Pulmonary artery endothelial cell (primary cell): ENCODE measurements at places on chromosomes 12 and 14. TPM values are rescaled to one million over a fixed set of nuclear protein-coding genes. Genes with fewer than 3 reads are reported as not detected.

Gene P2RX2
- total RNA-seq, result not detected in 2 replicates

Gene CMA1
- total RNA-seq, result not detected in 2 replicates

Gene STYK1
- total RNA-seq, result 21.8 and 25.5 TPM in 2 replicates

Gene TAS2R19
- 3.9 and 4.1 TPM in 2 replicates for total RNA-seq

DNA sequence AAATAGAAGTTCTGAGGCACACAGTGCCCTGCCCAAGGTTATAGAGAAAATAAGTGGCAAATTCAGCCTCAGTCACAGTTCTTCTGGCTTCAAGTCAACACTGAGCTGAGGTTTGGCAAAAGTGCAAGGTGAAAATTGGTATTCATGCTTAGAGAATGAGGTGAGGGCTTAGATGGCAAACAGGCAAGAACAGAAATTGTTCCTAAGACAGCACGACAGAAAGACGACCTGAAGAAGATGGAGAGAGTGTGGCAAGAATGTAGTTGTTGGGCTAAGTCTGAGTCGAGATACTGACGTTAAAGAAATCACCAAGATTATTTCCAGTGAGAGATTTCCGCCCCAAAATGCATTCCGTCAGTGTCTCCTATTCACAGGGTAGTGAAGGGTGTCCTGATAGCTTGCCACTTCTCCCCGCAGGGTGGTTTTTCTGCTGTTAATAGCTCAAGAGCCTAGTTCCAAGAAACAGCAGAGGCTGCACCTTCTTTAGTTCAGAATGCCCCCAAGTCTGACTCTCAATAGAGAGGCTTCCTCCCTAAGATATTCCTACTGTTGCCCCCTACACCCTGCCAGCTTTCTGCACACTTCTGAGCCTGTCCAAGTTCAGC, 260.8 kb upstream of the AMIGO2 start:
- no peak for DNase-seq

DNA sequence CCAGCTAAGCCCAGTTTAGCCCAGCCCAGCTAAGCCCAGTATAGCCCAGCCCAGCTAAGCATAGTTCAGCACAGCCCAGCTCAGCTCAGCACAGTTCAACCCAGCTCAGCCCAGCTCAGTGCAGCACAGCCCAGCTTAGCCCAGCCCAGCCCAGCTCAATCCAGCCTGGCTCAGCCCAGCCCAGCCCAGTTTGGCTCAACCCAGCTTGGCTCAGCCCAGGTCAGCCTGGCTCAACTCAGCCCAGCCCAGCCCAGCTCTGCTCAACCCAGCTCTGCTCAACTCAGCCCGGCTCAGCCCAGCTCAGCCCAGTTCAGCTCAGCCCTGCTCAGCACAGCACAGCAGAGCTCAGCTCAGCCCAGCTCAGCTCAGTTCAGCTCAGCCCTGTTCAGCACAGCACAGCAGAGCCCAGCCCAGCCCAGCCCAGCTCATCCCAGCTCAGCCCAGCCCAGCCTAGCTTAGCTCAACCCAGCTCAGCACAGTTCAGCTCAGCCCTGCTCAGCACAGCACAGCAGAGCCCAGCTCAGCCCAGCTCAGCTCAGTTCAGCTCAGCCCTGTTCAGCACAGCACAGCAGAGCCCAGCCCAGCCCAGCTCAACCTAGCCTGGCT, 330.9 kb downstream of the TMEM121 start:
- DNase-seq, result no peak

- DNase-seq, result no peak
Observed at GRCh38 chr14:23528555-23528954, 23.0 kb downstream of the ZFHX2 start.

DNA sequence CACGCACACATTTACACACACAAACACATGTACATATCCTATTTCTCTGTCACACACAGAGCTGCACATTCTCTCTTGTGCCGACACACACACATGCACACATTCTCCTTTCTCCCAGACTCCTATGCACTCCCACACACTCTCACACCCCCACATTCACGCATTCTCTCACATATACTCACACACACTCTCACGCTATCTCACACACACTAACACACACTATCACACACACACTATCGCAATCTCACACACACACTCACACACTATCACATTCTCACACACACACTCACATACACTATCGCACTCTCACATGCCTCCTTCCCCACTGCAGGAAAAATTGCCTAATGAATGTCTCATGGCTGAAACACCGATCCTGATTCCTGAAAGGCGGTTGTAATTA, 450.7 kb downstream of the AACS start:
- DNase-seq, result no peak

DNA sequence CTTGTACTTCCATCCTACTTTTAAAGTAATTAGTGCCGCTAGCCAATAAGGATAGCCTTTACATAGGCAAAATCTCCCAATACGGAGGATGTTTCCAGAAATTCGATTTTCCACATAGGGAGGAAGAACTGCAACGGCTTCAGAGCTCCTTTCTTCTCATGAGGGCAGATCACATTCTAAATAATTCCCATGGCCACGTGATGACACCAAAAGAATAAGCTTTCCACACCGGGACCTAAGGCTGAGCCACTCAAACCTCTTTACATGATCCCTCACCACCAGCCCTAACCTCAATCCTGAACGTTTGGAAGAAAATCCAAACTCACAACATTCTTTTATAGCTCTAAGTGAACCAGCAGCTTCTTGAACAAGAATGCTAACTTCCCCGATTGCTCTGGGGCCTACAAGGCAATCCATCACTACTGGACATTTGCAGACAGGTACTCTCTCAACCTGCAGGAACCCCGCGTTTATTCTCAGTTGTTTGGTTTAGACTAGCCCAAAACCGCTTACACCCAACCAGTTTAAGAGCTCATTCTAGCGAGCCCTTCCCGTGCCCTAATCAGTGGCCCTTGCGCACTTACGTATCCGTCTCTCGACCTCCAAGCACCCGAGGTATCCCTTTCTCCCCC, 884 bp downstream of the CAPRIN2 start:
- DNase-seq, result no peak

DNA sequence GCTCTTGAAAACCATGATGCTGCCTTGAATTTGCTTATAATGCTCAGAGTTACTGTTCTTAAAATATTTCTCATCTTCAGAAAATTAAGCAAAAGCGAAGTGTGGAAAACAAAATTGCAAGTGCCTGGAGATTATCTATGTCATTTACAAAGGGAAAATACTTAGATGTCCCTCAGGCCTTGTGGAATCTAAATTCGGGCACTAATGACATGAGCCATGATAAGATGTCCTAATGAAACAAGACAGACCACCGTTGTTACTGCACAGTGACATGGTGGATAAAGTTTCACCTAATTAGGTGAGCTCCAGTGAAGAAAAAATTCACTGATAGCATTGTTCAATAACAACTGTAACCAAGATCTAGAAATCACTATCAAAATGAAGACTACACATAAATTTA, 30.4 kb downstream of the PPP1R13B start:
- no peak for DNase-seq

DNA sequence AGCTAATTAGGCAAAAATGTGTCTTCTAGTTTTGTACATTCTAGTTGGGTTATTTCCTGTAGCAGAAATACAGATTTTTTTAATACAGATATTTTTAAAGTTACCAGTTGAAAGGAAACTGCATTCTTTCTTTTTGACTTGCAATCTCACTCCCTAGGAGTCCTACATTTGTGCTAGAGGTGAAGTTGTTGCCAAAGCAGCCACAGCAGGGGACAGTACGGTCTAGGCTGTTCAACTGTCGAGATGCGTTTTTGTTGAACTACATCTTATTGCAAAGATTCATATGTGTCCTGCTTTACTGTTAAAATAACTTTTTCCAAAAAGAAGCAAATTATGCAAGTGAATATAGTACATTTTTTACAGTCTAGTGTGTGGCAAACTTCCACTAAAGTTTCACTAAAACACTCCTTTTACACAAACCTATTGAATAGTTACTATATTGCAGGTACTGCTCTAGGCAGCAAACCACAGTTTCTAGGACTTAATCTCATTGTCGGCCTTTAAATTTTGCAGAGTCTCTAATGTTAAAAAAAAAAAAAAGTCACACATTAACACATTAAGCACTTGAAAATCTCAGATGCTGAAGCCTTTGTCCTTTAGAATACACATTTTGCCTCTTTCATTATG, 30.2 kb upstream of the SRGAP1 start:
- DNase-seq, result no peak

DNA sequence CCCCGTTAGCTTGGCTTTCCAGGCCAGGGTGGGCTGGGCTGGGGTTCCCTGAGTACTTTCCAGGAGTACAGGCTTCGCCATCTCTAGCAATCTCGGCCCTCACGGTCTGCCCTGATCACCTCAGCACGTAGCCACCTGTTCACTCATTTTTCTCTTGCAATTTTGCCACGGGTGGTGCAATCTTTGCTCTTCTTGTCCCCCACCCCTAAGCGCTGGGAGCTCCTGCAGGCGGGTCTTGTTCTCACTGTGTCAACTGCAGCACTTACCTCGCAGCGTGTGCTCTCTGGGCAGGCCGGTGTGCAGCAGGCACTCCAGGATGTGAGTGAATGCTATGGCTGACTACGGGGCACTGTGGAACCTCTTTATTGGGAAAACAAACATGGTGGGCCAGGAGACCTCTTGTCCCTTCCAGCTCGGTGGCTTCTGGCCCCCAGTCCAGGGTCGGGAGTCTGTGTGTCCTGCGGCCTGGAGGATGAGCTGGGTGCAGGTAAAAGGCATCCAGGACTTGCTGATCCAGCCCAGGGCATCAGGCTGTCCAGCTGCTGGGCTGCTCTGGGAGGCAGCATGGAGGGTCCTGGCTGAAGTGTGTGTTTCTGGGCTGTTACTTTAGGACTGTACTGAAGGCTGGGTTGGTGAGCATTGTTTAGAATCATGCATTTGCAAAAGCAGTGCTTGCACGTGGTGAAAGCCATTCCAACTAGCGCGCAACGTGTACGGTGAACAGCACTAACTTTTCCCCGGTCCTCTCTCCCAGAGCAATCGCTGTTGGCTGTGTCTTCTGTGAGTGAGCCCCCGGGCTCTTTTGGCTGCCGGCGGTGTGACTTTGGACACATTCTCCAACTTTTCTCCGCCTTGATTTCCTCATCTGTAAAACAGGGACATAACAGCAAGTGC, 1.5 kb upstream of the ULK1 start:
- no peak for DNase-seq

- DNase-seq, result no peak
Observed at GRCh38 chr12:49541911-49542505, 3.2 kb downstream of the KCNH3 start.

- DNase-seq, result no peak
Observed at GRCh38 chr12:49825971-49826421, 2.2 kb downstream of the NCKAP5L start.

- no peak for DNase-seq
Observed at GRCh38 chr12:49260571-49261363, 4.1 kb upstream of the TUBA1C start.

DNA sequence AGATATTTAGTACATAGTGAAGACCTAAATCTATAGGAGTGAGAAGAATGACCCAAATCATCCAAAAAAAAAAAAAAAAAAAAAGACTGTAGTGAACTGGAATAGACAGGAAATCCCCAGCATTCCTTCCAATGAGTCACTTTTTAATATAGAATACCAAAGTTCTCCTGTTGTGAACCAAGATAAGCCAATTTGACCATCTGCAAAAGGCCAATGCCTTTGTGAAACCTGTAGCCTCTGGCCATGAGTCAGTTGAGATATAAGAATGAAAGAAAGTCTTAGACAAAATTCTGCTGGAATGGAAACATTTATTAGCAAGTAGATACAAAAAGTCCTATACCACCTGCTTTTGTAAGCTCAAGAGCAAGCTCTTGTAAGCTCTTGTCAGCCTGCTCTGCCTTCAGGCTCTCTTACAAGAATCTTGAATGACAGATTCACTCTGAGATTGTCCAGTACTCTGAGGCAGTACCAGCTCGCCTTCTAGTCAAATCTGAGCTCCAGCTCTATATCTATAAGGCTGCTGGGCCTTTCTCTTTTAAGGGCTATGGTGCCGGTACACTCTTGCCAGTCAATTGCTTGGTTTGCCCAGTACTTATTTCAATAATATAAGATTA, 243.0 kb upstream of the TMTC1 start:
- DNase-seq, result peak; percentile 95

GRCh38 chr14:105211086-105211757, 30.1 kb upstream of the NUDT14 start:
- no peak for DNase-seq

GRCh38 chr12:124086299-124086898, 113.4 kb downstream of the ZNF664 start:
- no peak for DNase-seq

DNA sequence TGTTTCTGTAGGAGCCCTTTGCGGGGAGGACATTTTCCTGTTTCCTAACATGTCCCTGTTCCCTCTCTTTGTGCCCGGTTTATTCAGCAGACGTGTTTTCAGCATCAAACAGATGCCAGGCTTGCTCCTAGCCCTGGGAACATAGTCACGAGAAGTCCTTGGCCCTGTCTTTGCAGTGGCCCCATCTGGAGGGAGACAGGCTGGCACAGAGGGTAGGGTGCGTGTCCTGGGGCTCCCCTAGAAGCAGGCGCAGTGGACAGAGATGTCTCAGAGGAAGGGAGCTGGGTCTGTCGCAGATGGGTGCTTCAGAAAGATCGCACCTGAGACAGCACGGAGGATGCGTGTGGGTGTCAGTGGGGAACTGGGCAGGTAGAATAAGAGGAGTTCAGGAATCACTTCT, 75.0 kb upstream of the DYNC1H1 start:
- no peak for DNase-seq
